Mammary epithelial cell (primary cell): ENCODE measurements at places on chromosomes 13 and 19. TPM values are rescaled to one million over a fixed set of nuclear protein-coding genes. Genes with fewer than 3 reads are reported as not detected.

- no peak for DNase-seq
Observed at GRCh38 chr19:335486-336066, 9.0 kb downstream of the MIER2 start.

DNA sequence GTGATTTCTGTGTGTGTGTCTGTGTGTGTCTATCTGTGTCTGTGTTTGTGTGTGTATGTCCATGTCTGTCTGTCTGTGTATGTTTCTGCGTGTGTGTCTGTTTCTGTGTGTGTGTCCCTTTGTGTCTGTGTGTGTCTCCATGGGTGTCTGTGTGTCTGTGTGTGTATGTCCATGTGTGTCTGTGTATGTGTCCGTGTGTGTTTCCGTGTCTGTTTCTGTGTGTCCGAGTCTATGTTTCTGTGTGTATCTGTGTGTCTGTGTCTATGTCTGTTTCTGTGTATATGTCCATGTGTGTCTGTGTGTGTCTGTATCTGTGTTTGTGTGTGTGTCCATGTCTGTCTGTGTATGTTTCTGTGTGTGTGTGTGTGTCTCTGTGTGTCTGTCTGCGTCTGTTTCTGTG is 276.3 kb upstream of the SOX1 start:
- no peak for DNase-seq

GRCh38 chr19:46928951-46929350 is 68.2 kb downstream of the ARHGAP35 start:
- DNase-seq: no peak

GRCh38 chr13:73198991-73199411 is 140.2 kb downstream of the KLF5 start:
- no peak for DNase-seq

SMIM44 gene
- 2.7 TPM for total RNA-seq

DNA sequence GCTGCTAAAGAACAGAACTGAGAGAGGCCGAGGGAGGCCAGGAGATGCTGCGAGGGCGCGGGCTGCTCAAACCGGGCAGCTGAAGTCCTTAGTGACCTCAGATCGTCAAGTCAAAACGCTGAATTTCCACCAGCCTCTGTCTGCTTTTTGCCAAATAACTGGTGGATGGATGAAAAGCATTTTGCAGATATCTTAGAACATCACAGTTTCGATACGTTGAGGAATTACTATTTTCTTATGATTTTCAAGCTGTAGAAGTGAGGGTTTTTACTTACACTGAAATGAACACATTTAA is 2.0 kb downstream of the GPC6 start:
- DNase-seq: no peak

DNA sequence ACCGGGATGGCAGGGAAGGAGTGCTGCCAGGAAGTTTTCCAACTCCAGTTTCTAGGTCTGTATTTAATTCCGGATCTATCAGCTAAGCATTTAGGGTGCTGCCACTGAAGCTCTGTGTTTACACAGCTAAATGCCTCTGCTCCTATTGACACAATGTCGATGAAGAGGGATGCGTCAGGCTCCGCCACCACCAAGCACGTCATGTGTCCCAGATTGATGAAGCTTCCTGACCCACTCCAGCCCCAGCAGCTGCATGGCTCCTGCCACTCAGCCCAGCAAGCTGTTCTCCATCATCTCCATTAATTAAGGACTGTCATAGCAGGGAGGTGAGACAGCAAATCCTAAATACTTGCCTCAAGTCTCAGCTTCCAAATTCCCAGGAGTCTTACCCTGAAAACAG is 435.2 kb upstream of the ZNF507 start:
- no peak for DNase-seq

CYP2A6 gene
- not detected for total RNA-seq
